ENCODE measurements at places on chromosomes 1 and 21.

DNA sequence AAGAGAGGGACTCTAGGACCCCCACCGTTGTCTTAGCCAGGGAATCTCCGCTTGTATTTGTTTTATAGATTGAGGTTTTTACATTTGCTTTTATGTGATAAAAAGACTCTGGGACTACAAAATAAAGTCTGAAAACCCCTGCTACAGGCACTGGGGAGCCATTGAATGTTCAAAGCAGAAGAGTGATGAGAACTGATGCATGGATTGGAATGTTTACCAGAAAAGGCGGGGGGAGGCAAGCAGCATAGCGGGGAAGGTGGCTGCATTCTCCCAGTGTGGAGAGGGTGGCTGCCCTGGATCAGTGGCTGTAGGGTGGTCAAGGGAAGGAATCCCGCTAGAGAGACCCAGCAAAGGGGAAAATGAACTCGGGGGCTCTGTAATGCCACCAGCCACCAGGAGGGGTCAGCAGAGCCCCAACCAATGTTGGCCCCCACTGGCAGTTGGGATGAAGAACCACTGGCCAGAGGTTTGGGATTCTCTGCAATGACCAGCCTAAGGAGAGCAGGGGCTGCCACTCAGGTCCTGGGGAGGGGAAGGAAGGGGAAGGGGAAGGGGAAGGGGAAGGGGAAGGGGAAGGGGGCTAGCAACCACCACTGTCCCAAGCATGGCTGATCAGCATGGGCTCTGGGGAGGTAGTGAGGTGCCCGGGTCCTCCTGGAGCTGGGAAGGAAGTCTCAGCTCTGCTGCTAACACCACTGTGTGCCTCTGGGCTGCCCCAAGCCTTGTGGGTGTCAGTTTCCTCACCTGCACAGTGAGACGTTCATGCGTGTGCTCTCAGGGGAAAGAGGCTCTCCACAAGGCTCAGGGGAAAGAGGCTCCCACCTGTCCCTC is 19.2 kb upstream of the PEF1 start:
- peak; percentile 59 for DNase-seq

DNA sequence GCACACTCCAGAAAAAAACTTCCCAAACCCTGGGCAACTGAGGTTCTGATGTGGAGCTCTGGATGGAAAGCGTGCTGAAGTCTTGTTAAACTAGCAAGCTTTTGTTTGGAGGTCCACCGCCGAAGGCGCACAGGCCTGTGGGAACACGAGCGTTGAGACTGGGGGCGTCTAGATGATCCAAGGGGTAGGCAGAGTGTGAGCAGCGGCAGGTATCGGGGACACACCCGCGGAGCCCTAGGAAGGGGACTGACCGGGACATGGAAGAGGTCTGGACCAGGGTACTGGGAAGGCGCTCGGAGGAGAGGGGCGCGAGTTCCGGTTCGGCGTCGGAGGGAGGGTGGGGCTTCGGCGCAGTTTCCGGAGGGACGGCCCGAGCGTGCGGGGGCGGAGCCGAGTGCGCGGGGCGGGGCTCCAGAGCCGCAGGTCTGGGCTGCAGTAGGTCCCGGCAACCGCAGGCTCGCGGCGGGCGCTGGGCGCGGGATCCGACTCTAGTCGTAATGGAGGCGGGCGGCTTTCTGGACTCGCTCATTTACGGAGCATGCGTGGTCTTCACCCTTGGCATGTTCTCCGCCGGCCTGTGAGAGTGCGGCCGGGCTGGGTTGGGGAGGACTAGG is at the start of gene SLC50A1:
Gene SLC50A1, plus strand, starts transcription at position 438 of the 614 bp plus-strand sequence. Its CDS starts 60 bp downstream, at position 498.
- DNase-seq: peak; percentile 96

- no peak for DNase-seq
Measured at GRCh38 chr1:172978595-172978994, 72.1 kb downstream of the TNFSF18 start.

DNA sequence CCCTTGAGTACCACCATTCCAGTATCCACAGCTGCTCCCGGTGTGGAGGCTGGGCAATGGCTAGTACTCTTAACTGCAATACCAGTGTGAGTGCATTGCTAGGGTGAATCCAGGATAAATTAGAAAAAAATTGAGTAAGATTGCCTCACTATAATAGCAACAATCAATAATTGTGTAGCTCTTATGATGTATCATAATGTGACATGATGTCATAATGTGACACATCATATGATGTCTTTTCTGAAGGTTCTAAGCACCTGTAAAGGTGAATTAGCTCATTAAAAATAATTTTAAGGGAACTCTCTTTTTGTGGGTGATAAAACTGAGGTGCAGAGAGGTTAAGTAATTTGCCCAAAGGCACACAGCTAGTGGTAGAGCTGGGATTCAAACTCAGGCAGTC is 424.4 kb downstream of the HLX start:
- no peak for DNase-seq

GRCh38 chr1:209618756-209619420 is 33.3 kb downstream of the LAMB3 start:
- DNase-seq: peak; percentile 33

DNA sequence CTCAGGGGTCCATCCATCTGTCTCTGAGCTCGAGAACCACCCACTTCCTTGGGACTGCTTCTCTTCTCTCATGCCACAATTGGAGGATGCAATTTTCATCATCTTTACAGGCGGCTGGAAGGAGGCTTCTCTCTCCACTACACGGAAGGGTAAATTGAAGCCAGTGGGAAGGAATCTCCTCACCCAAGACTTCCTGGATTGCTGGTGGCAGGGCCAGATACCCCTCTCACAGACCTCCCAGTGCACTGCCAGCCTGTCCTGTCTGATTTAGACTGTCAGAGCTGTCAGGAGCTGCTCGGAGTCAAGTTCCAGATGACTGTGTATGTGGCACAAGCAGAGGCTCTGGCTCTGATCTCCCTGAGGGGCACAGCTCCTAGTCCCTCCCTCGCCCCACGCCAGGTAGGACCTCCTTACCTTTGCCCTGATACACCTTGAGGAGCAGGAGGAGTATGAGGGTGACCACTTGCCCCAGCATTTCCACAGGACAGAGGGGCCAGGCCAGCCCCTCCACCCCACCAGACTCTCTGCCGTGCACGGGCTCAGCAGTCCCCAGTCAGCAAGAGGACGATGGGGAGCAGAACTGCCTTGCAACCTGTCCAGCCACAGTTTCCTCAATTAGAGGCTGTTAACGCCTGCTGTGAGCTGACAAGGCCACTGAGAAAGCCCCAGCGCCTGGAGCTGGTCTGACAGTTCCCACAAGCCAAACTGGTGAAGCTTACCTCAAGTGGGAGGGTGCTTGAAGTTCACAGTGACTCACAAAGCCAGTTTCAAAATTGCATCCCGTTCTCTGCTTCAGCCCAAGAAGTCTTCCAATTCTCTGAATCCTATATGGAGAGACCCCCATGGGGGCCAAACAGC is at the start of gene CD244:
Gene CD244, minus strand, starts transcription at position 685 of the 858 bp plus-strand sequence. Its CDS starts 210 bp downstream, at position 475.
- DNase-seq: peak; percentile 96

- peak; percentile 28 for DNase-seq
Measured at GRCh38 chr21:34037009-34037795, 36.2 kb upstream of the MRPS6 start.

DNA sequence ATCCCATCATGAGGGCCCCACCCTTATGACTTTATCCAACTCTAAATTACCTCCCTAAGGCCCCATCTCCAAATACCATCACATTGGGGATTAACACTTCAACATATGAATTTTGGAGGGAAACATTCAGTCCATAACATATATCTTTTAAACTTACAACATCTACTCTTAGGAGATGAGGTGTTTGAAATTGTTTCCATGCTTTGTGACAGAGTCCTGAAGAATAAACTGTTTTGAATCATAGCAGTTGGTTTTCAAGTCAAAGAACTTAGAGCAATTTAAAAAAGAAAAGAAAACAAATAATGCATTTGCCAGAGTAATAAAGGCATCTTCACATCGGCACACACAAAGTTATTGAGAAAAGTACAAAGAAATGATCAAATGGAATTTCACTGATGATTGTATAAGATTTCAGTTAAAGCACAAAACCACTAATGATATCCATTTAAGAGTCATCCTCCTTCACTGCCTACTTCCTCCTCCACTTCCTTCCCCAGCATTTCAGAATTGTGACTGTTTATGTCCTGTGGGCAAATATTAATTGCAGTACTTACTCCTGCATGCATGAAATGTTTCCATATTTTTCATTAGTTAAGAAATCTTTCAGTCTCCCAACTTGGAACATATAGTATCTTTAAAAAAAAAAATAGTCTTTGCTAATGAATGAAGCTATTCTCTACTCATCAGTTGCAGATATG is 202.0 kb downstream of the LRRC40 start:
- peak; percentile 17 for DNase-seq

DNA sequence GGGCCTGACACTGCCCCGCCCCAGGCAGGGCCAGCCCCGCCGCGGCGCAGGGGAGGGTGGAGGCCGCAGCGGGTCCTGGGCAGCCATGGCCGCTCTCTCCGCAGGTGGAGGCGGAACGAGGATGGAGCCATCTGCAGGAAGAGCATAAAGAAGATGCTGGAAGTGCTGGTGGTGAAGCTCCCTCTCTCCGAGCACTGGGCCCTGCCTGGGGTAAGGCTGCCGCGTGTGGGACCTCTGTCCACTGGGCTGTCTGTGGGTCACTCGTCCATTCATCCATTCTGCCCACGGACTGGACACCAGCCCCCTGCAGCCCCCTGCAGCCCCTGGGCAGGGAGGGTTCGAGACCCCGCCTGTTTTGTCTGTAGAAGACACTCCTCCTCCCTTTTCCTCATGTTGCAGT is 18.4 kb upstream of the LRRC3 start:
- no peak for DNase-seq

GRCh38 chr1:70811815-70812214 is 235.8 kb downstream of the PTGER3 start:
- no peak for DNase-seq
